NCI-H526 (cell line): ENCODE measurements at places on chromosomes 6 and 20.

GRCh38 chr6:34589691-34590090 lies 33.6 kb upstream of the SPDEF start:
- no peak for DNase-seq

- no peak for DNase-seq
Observed at GRCh38 chr20:59253779-59254319, 46.6 kb upstream of the EDN3 start.

GRCh38 chr6:138805016-138805765 lies 9.3 kb downstream of the ECT2L start:
- DNase-seq, result no peak

GRCh38 chr6:89525786-89526562 lies 93.0 kb downstream of the ANKRD6 start:
- no peak for DNase-seq

DNA sequence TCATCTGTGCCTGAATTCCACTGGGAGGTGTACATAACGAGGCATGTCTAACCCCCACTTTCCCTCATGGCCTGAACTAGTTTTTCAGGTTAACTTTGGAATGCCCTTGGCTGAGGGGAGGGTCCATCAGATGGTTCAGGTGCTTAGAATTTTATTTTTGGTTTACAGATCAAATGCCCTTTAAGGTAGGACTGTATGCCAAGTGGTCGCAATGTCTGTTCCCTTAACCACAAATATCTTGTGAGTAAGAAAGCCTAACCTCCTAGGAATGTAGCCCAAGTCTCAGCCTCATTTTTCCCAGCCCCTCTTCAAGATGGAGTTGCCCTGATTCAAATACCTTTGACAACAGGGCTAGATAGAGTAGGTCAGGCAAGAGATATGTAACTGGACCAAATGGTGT lies 78.4 kb downstream of the RNASET2 start:
- no peak for DNase-seq

GRCh38 chr20:44834693-44835092 lies 24.3 kb upstream of the RIMS4 start:
- DNase-seq, result no peak
